ENCODE measurements at places on chromosomes 3 and 15. TPM values are rescaled to one million over a fixed set of nuclear protein-coding genes. Genes with fewer than 3 reads are reported as not detected.

GRCh38 chr15:66786222-66786621 is 84.2 kb downstream of the SMAD6 start:
- DNase-seq, result no peak

CRYGS gene
- total RNA-seq, result 1.8 TPM

- DNase-seq, result no peak
Measured at GRCh38 chr15:95839367-95839782, 491.1 kb upstream of the NR2F2 start.

DNA sequence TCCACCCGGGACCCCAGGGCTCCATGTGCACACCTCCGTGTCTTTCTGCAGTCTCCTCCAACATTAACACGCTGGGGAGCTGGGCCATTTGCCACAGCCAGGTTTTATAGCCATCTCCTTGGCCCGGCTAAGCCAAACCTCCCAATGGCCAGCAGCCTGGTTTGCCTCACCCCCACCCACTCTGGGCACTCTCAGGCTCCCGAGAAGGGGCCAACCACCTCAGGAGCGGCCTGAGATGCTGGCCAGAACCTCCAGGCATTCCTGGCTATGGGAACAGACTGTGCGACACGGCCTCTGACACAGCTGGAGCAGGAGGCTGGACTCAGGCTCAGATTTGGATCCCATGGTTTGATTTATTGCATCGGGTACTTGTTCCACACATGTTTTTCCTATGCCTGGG is 289.7 kb downstream of the RPLP1 start:
- DNase-seq, result no peak

DNA sequence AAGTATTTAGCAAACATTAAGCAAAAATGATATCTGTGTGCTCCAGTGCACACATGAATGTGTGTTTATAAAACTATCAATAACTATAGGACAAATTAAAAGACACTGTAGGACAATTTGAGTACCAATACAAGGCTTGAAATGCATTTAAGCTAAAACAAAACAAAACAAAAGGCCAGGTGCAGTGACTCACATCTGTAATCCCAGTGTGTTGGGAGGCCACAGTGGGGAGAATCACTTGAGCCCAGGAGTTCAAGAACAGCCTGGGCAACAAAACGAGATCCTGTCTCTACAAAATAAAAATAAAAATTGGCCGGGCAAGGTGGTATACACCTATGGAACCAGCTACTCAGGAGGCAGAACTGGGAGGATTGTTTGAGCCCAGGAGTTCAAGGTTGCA is 50.7 kb downstream of the CSNK1G1 start:
- DNase-seq, result no peak

All from kidney epithelial cell (primary cell).